Endothelial cell of umbilical vein (primary cell): ENCODE measurements at places on chromosomes 1 and 21. TPM values are rescaled to one million over a fixed set of nuclear protein-coding genes. Genes with fewer than 3 reads are reported as not detected.

Gene FAM163A
- 0.03 TPM in 1 of 2 replicates, not detected in the other for polyA plus RNA-seq

Gene TRIM67
- not detected in 2 replicates for polyA plus RNA-seq

Gene KIF14
- polyA plus RNA-seq = 1.0 and 1.5 TPM in 2 replicates

DNA sequence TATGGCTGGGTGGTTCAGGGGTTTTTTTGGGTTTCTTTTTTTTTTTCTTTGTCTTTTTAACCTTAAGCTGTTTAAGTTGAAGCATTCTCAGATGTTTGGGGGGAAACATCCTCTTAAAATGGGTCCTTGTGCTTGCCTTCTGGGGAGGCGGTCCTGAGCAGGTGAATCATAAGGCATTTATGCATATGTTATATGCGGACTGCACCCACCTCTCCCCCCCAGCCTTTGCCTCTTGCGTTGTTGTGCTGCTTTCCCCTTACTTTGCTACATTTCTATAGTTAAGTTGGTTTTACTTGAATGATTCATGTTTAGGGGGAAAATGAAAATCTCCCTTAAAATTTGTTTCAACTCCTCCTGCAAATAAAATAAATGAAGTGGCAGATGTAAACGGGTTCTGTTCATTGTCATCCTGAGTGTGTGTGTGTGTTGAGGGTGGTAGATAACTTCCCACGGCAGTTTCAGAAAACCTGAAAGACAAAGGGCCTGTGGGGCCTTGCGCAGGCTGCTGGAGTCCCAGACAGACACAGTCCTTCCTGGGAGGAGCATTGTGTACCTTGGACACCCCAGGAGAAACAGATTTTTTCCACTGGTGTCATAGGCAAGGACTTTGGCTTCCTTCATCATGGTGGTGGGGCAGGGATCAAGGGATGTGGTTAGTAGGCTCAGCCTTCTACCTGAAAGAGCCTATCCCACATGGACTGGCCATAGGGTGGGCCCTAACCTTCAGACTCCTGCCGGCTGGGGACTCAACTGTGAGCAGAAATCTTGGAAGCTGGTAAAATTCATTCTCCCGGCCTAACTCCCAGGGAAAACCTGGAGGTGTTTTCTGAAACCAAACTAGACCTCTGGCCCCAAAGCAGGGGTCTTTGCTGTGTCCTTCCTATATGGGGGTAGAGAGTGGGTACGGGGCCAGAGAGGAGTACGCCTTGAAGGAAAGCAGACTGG is 926 bp upstream of the SH3D21 start:
- peaks cover 31% of the 10 kb centered on the region for H3K36me3 ChIP-seq
- no peaks in the 10 kb centered on the region for H3K27me3 ChIP-seq
- H3K4me1 ChIP-seq = peaks cover 22% of the 10 kb centered on the region
- H3K4me3 ChIP-seq = no peak overlapping the region
- no peak for DNase-seq
- H3K27ac ChIP-seq = no peak overlapping the region

DNA sequence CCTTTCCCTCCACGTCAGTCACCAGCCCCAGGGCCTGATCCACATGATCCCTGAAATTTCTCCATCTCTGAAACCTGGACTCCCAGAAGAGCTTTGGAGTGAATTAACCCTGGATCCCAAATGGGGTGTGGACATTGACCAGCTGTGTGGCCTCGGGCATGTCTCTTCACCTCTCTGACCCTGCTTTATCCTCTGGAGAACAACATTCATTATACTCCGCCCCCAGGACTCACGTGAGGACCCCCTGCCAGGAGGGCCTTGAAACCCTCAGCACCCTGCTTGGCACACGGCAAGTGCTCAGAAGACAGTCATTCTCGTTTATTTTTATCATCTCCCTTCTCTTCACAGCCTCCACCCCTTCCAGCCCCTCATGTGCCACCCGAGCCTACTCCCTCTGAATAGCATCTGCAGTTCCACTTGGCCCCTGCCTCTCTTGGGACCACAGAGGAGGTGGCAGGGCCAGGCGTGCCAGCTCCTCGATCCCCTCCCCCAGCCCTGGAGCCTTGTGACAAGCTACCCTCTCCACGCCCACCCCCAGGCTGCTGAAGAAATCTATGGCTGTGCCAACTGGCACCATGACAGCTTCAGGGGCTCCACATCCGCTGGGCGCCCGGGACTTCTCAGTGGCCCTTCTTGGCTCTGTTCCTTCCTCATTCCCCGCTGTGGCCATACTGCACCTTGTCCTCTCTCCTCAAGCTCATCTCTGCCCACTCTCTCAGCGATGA is 18.0 kb downstream of the ADGRB2 start:
- H3K4me3 ChIP-seq = no peak overlapping the region
- no peaks in the 10 kb centered on the region for H3K27me3 ChIP-seq
- no peaks in the 10 kb centered on the region for H3K4me1 ChIP-seq
- H3K36me3 ChIP-seq = no peaks in the 10 kb centered on the region
- no peak for DNase-seq
- no peak overlapping the region for H3K27ac ChIP-seq
